HCT116 (cell line): ENCODE measurements at places on chromosomes 5 and 9. TPM values are rescaled to one million over a fixed set of nuclear protein-coding genes. Genes with fewer than 3 reads are reported as not detected.

The NFX1 gene
- total RNA-seq, result 31.7 TPM

DNA sequence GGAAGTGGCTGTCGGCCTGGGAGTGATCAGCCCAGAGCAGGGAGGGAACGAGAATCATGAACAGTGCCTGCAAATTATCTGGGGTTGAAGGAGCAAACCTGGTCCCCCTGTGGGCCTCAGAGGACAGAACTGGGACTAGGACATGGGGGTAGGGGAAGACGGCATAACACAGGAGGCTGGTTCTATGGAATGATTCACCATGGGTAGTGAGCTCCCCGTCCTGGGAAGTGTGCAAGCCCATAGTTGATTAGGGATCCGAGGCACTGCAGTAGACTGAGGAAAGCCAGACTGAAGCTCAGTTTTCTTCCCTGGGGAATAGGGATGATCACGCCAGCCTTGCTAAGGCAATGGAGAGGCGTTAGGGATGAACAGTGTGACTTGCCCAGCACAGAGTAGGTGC, 5.6 kb downstream of the ADGRD2 start:
- DNase-seq, result no peak

The DMRT3 gene
- not detected for total RNA-seq

GRCh38 chr5:16899171-16899570, 36.9 kb downstream of the MYO10 start:
- DNase-seq, result no peak

- no peak for DNase-seq
These were observed at the start of gene TRIM7 for GRCh38 chr5:181204826-181205760. Gene TRIM7, minus strand, starts transcription at chr5:181205196. Its CDS starts 86 bp downstream, at chr5:181205110.

GRCh38 chr9:94817291-94818177, 91.0 kb downstream of the AOPEP start:
- DNase-seq, result no peak
